ENCODE measurements at places on chromosomes 12 and 14. TPM values are rescaled to one million over a fixed set of nuclear protein-coding genes. Genes with fewer than 3 reads are reported as not detected.

DNA sequence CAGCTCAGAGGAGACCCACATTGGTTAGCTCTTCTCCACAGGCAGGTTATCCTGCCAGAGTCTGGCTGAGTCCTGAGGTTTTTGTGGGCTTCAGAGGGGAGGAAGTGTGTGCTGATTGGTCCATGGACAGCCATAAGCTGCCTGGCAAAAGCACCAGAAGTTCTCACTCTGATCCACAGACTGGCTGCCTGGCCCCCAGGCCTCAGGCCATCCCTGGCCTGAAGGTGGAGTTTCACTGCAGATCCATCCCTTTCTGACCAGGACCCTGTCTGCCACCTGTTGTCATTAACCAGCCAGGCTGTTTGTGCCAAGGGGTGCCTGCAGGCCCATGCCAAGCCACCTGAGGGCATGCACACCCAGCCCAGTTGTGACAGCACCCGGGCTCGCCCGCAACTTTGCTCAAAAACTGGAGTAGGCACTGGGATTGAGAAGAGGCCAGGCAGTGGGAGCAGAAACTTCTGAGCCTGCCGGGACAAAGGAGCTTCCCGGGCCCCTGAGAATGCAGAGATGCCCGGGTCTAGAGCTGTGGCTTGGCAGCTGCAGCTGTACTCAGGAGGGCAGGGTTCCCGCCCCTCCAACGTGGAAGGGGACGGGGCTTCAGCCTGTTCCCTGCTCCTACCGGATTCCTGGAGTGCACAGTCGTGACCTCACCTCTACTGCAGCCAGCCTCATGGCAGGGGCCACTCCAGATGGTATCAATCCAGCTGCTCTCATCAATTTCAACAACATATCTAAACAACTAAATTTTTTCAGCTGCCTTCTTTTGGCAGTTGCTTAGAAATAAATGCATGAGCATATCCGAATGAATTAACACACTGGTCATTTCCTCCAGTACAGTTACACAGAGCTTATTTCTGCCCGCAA, 1277.3 kb downstream of the SLC16A7 start:
- no peak for DNase-seq

B3GNT4 gene
- 0.64 TPM for total RNA-seq

DNA sequence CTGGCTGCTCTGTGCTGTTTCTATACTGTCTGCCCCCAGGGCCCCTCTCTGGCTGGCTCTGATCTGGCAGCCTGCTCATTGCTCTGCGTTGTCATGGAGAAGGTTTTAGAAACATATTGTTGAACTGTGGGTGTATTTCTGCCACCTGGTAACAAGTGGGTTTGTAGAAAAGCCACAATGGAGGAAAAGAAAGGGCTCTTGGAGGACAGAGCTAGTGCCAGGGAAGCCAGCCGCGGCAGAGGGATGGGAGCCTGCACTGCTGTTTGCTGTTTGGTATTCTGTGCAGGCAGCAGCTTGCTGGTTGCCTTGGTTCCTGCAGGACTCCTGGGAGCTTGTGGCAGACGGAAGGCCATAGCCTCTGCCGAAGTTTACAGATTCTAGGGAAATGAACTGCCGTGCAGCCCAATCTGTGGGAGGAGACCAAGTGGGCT, 15.1 kb downstream of the CCDC177 start:
- no peak for DNase-seq

GRCh38 chr14:29735459-29735858, 192.2 kb downstream of the PRKD1 start:
- no peak for DNase-seq

DNA sequence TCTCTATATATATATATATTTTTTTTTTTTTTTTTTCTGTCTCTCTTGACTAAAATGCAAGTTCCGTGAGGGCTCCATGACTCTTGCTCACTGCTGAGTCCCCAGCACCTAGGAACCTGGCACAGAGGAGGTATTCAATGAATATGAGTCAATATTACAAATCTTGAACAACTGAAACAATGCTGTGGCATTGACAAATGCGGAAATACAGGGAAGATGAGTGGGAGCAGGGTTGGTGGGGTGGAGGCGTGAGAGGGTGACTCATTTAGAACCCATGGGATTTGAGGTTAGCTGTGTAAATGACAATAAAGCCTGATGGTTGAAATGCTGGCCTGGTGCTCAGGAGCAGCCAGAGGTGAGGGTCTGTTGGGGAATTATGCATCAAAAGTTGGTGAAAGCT, 121.7 kb upstream of the FUT8 start:
- DNase-seq = no peak

PLEK2 gene
- 8.1 TPM for total RNA-seq

DNA sequence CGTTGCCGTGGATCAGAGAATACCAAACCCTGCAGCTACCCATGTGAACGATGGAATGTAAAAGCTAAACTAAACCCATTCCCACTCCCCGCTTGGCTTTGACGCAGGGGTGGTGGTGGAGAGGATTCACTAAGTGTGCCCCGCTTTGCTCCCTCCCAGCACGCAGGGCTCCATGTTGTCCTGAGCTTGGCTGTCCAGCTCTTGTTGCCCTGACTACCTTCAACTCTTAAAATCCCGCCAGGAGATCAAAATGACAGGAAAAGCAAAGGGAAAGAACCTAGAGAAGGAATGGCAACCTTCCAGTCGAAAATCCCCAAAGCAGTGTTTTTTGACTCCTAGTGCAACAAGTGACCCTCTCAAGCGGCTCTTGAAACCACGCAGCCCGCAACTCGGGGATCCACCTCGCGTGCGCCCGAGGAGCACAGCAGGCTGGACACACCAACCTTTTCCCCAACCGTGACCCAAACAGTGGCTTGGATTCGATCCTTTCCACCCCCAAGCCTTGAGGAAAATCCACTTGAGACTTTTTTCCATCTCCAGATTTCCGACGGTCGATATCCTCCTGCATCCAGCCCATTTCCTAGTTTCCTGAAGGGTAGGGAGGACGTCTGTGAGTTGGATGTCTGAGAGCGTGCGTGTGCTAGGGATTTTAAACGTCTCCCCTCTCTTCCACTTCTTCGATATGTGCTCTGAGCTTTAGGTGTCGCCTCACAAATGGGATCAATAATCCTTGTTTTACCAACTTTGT, 1.4 kb downstream of the SYT10 start:
- DNase-seq = no peak

RPL10L gene
- total RNA-seq = not detected

ZBTB42 gene
- 40.9 TPM for total RNA-seq

KRT8 gene
- total RNA-seq = 536 TPM

DNA sequence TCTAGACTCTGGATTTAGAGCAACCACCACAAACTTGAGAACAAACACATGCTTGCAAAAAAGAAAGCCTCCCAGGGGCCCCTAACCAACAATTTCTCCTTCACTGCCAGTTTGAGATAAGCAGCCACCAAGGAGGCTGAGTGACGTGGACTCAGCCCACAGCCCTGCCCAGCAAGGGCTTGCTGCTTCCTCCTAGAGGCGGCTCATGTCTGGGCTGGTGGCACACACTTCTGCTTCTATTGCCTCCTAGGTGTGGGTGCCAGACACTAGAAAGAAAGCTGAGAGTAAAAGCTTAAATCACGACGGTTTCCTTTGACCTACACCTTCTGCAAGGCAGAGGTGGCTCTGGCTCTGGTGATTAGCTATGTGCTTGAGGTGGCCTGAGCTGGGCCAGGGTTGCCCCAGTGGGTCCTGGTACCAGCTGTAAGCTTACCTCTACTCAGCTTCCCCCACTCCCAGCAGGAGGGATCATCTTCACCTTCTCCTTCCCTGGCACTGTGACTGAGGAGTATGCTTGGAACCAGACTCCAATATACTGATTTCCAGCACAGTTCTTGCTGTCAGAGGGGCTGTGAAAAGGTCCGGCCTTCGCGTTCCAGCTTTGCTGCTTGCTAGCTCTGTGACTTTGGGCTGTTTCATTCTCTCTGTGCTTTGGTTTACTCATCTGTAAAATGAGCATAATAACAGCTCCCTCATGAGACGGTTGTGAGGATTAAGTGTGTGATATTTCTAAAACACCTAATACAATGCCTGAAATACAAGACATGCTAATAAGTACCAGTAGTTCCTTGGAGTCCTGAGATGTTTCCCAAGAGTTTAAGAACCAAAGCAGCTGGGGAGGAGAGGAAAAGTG, 89.7 kb upstream of the PARP11 start:
- DNase-seq = no peak

BCL2L14 gene
- total RNA-seq = 14.0 TPM

GRCh38 chr12:54060174-54060974, 6.7 kb downstream of the HOXC4 start:
- no peak for DNase-seq

GRCh38 chr12:7099290-7099996, 7.2 kb upstream of the C1R start:
- DNase-seq = no peak

DNA sequence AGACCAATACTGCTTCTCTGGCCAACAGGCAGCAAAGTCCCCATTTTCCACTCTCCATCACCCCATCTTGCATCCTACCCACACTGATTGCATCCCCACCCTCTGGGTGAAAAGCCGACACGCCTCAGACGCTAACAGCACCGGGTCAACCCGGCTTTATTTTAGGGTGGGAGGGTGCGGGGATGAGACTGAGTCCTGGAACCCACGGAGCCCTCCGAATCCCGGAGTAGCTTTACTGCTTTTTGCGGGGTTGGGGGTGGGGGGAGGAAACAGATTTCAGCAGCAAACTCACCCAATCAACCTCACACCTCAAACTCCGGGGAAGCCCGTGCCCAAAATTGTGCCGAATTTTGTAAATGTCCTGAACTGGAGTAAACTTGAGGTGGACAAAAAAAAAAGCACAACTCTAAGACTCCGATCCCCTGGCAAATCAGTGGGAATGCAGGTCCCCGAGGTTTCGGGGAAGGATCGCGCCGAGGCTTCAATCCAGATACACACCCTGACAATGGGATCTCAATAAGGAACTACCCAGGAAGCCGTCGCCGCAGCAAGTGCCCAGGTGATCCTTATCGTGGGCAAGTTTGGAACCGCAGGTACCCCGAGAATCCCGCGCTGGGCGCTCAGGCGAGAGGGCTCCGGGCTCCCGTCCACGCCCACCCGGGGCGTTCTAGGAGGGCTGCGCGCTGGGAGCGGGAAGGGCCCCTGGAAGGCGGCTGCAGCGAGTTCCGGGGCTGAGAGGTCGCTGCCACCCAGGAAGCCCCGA, 1.1 kb downstream of the GCH1 start:
- DNase-seq = no peak

ADAM21 gene
- not detected for total RNA-seq

VWF gene
- 193 TPM for total RNA-seq

- peak; percentile 63 for DNase-seq
Observed at GRCh38 chr12:75868501-75868900, 163.1 kb downstream of the PHLDA1 start.

Measured in prostate gland (tissue), 2 donors.